ENCODE measurements at places on chromosomes 3 and 15. TPM values are rescaled to one million over a fixed set of nuclear protein-coding genes. Genes with fewer than 3 reads are reported as not detected.
A peak's percentile ranks its signal among the peaks of the same experiment; 100 is the strongest.

The GOLGA6B gene
- 1.1 TPM for total RNA-seq

GRCh38 chr3:31210068-31210645 is 315.7 kb upstream of the GADL1 start:
- H3K4me1 ChIP-seq = peaks cover 15% of the 10 kb centered on the region
- H3K27me3 ChIP-seq = no peaks in the 10 kb centered on the region
- no peak overlapping the region for H3K27ac ChIP-seq

The BNIP2 gene
- total RNA-seq = 105 TPM

- no peak for DNase-seq
- H3K4me3 ChIP-seq = no peak overlapping the region
- no peaks in the 10 kb centered on the region for H3K27me3 ChIP-seq
- H3K4me1 ChIP-seq = no peaks in the 10 kb centered on the region
- H3K36me3 ChIP-seq = no peaks in the 10 kb centered on the region
Observed at GRCh38 chr3:178434206-178434805, 101.9 kb upstream of the KCNMB2 start.

The EPHB1 gene
- total RNA-seq = not detected

- no peaks in the 10 kb centered on the region for H3K36me3 ChIP-seq
- H3K27me3 ChIP-seq = peaks cover 23% of the 10 kb centered on the region
- DNase-seq = no peak
- H3K27ac ChIP-seq = no peak overlapping the region
- peaks cover 13% of the 10 kb centered on the region for H3K4me1 ChIP-seq
Observed at GRCh38 chr3:24496529-24497482, 2.2 kb upstream of the THRB start.

DNA sequence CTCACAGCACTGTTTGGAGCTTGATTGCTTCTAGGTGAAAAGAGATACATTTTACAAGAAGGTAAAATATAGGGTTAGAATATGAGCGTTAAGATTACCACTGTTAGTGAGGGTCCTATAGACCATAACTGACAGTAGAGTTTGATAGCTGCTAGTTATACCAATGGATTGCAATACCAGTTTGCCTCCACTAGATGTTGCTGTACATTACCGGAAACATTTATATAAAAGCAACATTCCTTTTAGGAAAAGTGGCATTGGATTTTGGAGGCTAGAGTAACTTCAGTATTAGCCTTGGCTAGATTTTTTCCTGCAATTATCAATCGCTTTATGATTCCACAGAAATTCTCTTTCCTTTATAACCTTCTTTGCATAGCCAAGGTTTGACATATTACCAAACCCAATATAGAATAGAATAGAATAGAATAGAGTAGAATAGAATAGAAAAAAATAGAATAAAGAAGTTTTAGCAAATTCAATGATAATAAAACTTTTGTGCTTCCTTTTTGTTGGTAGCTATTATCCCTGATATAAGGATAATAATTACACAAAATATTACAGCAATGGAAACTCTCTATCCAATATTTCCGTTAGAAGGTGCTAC is 1093.6 kb upstream of the ALCAM start:
- H3K4me3 ChIP-seq = no peak overlapping the region
- H3K27me3 ChIP-seq = no peaks in the 10 kb centered on the region
- no peak overlapping the region for H3K27ac ChIP-seq
- H3K36me3 ChIP-seq = no peaks in the 10 kb centered on the region
- peak; percentile 13 for DNase-seq

DNA sequence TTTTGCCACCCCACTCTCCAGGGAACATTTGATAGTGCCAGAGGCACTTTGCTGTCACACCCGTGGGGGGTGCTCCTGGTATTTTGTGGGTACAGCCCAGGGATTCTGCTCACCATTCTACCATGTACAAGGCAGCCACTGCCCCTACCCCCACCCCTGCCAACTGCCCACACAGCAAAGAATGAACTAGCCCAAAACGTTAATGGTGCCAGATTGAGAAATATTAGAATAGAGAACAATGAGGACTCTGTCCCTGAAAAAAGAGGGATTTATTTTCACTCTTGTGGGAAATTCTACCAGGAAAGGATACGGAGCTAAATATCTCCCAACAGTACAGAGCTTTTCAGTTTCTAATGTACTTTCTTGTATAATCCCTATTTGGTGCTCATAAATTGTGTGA is 154.5 kb upstream of the SUCLG2 start:
- no peaks in the 10 kb centered on the region for H3K36me3 ChIP-seq
- no peak for DNase-seq
- no peaks in the 10 kb centered on the region for H3K4me1 ChIP-seq
- no peaks in the 10 kb centered on the region for H3K27me3 ChIP-seq

GRCh38 chr3:38726751-38727150 is 77.3 kb upstream of the SCN5A start:
- DNase-seq = no peak
- H3K27me3 ChIP-seq = no peaks in the 10 kb centered on the region
- H3K27ac ChIP-seq = no peak overlapping the region
- no peaks in the 10 kb centered on the region for H3K36me3 ChIP-seq

DNA sequence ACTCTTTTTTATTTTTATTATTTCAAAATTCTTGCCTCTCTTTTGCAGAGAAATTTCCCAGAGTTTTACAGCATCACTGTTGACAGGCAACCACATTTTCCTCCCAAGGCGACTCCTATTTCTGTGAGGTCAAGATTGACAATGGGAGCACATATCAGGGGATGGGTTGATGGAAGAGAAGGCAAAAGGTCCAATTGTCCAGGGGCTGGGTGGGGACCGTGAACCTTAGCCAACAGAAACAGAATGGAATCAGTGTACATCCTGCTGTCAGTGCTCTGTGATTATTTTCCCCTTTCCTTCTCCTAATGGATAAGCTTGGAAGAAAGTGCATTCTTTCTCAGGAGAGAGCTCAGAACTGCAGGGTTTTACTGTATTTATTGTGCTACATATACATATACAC is 42.4 kb downstream of the CNTN6 start:
- no peaks in the 10 kb centered on the region for H3K4me1 ChIP-seq
- H3K27ac ChIP-seq = no peak overlapping the region
- H3K36me3 ChIP-seq = no peaks in the 10 kb centered on the region
- H3K27me3 ChIP-seq = no peaks in the 10 kb centered on the region
- H3K4me3 ChIP-seq = no peak overlapping the region

The FAM240A gene
- total RNA-seq = not detected

The OIP5 gene
- 0.29 TPM for total RNA-seq

The NANOGP8 gene
- not detected for total RNA-seq

DNA sequence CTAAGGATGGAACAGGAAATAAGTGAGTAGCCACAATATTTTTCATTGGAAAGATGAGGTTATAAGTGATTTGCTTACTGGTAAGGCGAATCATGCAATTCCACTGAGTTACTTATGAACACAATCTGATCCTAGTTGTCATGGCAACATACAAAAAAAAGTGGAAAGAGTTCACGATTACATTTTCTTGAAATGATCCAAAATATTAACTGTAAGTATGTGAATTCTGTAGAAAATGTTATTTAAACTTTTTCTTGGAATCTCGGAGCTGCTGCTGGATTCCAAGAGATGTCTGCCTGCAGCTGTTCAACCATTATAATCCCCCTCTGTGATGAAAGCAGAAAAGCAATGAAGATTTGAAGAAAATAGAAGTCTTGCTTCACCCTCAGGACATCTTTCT is 120.5 kb downstream of the KBTBD8 start:
- no peak overlapping the region for H3K27ac ChIP-seq
- DNase-seq = no peak
- H3K36me3 ChIP-seq = no peaks in the 10 kb centered on the region
- H3K4me1 ChIP-seq = no peaks in the 10 kb centered on the region

- no peak overlapping the region for H3K27ac ChIP-seq
- DNase-seq = no peak
- no peaks in the 10 kb centered on the region for H3K27me3 ChIP-seq
- no peak overlapping the region for H3K4me3 ChIP-seq
Observed at GRCh38 chr3:45443459-45443858, 55.1 kb downstream of the LARS2 start.

DNA sequence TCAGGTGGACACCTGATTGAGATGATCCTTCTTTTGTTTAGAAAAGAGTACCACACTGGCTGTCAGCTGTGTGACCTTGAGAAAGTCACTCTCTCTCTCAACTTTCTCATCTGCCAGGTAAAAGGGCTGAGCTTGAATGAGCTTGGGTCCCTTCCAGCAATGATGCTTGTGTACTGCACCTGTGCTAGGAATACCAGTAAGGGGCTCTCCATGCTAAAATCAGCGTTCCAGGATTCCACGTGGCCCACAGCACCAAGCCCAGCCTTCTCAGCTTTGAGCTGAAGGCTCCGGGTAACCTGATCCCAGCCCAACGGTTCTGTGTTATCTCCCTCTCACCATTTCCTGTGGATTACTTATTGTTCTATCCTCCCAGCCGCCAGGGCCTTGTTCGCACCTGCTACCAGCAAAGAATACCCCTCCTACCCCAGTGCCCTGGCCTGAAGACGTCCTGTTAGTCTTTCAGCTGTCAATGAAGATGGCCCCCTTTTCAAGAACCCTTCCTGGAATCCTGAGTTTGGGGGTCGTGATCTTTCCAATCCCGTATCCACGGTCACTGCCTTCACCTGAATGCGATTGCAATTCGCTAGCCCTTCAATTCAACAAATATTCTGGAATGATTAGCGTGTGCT is 54.2 kb upstream of the CGNL1 start:
- H3K4me3 ChIP-seq = no peak overlapping the region
- no peaks in the 10 kb centered on the region for H3K36me3 ChIP-seq
- H3K27me3 ChIP-seq = no peaks in the 10 kb centered on the region
- no peak overlapping the region for H3K27ac ChIP-seq
- no peaks in the 10 kb centered on the region for H3K4me1 ChIP-seq

DNA sequence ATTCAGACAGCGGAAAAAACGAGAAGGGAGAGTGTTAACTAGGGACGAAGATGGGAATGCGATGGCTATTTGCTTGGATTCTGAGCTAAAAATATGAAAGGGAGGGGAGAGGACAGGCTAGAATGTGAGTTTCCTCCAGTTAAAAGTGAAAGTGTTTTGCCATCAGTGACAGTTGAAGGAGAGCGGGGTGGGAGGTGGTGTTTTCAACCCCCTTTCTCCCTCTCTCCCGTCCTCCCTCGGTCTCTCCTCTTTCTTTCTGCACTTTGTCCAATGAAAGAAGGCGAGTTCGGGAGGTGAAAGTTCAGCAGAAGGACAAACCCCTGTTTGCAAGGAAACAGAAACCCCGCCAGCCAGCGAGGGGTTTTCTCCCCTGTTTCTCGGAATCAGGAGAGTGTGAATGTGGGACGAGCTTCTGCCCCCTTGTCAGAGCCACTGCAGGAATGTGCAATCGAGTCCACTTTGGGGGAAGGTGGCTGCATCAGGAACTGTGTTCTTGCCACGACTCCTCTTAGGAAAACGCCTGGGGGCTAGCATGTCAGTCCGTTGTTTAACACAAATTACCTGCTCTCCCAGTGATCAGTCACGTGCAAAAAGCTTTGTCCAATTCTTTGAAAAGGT is 975 bp upstream of the FOXP1 start:
- H3K4me3 ChIP-seq = peak overlapping the region; percentile 77
- H3K4me1 ChIP-seq = peaks cover 25% of the 10 kb centered on the region
- peak overlapping the region; percentile 80 for H3K27ac ChIP-seq
- H3K36me3 ChIP-seq = no peaks in the 10 kb centered on the region

DNA sequence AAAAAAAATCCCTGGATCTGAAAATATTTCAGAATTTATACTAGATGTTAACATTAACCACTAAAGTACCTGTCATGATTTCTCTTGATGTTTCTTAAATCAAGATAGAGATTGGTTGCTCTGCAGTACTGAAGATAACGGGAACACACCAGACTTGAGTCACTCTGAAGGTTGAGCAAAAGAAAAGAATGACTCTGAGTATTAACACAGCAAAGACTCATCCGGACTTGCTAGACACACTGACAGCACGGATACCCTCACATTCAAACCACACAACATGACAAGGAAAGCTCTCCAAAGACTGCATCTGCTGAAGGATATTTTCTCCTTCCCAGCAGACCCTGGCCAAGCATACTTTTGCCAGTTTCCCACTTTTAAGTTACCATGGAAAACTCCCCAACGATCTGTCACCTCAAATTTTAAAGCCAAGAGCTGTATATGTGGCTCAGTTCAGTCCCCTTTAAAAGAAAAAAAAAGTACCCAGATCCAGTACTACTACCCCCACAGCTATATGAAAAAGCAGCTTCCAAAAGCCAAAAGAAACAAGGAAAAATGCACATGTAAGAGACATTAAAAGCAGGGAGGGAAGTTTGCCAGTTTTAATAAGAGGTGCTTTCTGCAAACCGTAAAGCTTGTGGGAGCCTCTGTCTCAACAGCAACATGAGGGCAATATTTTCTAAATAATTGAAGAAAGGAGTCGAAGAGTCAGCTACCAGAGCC is 8.3 kb downstream of the EOGT start:
- no peaks in the 10 kb centered on the region for H3K4me1 ChIP-seq
- H3K27ac ChIP-seq = no peak overlapping the region
- H3K4me3 ChIP-seq = no peak overlapping the region
- no peaks in the 10 kb centered on the region for H3K27me3 ChIP-seq

- no peaks in the 10 kb centered on the region for H3K27me3 ChIP-seq
- DNase-seq = no peak
- H3K36me3 ChIP-seq = no peaks in the 10 kb centered on the region
- no peak overlapping the region for H3K4me3 ChIP-seq
Observed at GRCh38 chr3:72722930-72723726, 125.1 kb downstream of the SHQ1 start.

- no peaks in the 10 kb centered on the region for H3K4me1 ChIP-seq
- no peak overlapping the region for H3K27ac ChIP-seq
- H3K4me3 ChIP-seq = no peak overlapping the region
- no peaks in the 10 kb centered on the region for H3K27me3 ChIP-seq
Observed at GRCh38 chr3:9619180-9619579, 30.1 kb upstream of the MTMR14 start.

GRCh38 chr15:68315495-68316031 is 38.0 kb downstream of the FEM1B start:
- H3K27me3 ChIP-seq = no peaks in the 10 kb centered on the region
- H3K4me1 ChIP-seq = no peaks in the 10 kb centered on the region
- DNase-seq = no peak
- H3K4me3 ChIP-seq = no peak overlapping the region
- no peaks in the 10 kb centered on the region for H3K36me3 ChIP-seq

The PPP1R14D gene
- not detected for total RNA-seq

DNA sequence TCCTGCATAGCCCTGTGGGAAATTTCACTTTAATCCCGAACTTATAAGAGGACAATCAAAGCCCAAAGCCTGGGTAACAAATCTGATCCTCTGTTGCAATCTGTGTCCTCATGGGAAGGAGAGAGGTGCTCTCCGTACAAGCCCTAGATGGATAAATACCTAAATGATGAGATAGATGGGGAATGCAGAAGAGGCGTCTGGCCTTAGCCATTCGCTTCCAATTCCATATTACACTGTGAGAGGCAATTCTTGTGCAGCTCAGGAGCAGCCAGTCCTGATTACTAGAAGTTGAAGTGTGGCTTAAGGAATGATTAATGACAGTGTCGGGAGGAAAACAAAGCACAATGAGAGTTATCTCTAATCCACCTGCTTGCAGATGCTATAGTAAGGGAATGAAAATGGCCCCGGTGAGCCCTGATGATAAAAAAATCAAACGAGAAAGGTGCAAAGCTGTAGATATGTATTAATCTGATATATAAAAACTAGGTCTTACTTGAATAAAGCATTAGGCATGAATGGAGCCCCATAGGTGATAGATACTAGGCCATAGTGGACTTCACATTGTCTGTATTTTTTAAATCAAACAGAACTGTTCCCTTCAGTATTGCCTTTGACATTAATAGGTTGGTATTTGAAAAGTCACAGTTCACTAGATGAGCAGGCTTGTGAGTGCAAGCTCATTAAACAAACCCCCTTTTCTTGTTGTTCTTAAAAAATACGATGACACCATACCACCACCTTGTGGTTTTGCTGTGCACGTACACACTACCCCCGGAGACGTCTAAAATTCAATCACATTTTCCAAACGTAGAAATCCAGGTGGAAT is 54.2 kb upstream of the TMCO5A start:
- no peak for DNase-seq
- no peak overlapping the region for H3K4me3 ChIP-seq
- peaks cover 4% of the 10 kb centered on the region for H3K27me3 ChIP-seq
- no peak overlapping the region for H3K27ac ChIP-seq
- no peaks in the 10 kb centered on the region for H3K4me1 ChIP-seq
- no peaks in the 10 kb centered on the region for H3K36me3 ChIP-seq

The TRPM1 gene
- not detected for total RNA-seq

All from natural killer cell (primary cell).